Activated naive CD4-positive, alpha-beta T cell treated with anti-CD3 and anti-CD28 coated beads, Interleukin-2, amount 50 U/mL, for 16 hours (primary cell): ENCODE measurements at places on chromosomes 11 and 22.

DNA sequence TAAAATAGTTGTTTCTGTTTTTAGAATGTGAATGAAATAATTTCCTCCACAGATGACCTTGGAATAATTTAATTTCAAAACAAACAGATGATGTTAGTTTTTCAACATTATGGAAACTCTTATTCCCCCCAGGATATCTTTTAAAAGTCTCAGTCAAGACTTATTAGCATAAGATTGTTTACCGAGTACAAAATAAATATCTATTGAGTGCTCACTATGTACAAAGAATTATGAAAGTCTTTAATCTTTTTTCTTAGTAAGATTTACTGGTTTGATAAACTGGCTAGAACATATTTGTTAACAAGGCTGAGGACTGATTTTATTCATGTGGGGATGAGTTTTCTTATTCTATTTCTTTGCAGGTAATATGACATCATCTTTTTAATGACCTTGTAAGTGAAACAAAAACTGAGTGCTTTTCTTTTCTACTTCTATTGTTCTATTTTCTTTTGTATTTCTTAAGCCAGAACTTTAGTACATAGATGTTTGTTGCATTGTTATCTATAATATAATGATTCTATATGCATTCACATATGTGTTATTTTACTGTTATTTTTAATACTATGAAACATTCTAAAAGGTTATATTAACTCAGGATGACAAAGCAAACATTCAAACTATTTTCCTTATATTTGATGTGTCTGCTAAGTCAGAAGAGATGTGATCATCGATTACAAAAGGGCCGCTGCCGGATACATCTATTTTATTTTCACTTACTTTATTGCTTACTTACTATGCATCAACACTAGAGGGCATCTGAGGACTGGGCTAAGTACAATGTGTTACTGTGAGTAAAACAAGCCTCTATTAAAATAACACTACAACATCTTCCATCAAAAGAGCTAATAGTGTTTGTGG is 111.0 kb upstream of the ARHGAP42 start:
- no peak for DNase-seq

GRCh38 chr22:33192156-33192555 is 134.0 kb upstream of the SYN3 start:
- no peak for DNase-seq

DNA sequence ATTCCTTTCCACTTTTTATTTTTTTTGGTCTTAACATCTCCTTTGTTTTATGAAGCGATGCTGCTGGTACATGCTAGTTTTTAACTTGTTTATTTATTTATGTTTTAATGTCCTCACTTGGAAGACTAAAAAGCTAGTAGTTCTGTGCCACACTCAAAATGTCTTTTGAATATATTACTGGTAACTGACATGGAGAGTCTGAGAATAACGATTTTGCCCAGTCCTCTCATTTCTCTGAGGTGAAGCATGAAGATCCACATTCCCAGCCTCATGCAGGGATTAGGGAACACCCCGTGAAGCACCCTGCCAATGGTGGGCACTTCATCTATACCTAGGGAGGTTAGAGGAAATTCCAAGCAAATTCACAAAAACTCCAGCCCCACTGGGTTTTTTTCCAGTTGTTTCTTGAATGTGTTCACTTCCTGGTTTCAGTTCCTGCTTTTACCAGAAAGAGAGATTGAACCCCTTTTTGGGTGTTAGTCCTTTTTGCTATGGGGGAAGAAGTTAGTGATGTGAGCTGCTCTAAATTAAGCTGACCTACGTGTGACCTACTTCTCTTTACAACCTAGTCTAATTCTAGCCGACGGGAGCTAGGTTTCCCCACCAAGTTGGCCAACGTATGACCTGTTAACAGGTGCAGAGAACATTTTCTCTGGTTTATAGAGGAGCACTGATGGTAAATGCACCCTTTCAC is 106.1 kb downstream of the SLC1A2 start:
- DNase-seq = no peak

DNA sequence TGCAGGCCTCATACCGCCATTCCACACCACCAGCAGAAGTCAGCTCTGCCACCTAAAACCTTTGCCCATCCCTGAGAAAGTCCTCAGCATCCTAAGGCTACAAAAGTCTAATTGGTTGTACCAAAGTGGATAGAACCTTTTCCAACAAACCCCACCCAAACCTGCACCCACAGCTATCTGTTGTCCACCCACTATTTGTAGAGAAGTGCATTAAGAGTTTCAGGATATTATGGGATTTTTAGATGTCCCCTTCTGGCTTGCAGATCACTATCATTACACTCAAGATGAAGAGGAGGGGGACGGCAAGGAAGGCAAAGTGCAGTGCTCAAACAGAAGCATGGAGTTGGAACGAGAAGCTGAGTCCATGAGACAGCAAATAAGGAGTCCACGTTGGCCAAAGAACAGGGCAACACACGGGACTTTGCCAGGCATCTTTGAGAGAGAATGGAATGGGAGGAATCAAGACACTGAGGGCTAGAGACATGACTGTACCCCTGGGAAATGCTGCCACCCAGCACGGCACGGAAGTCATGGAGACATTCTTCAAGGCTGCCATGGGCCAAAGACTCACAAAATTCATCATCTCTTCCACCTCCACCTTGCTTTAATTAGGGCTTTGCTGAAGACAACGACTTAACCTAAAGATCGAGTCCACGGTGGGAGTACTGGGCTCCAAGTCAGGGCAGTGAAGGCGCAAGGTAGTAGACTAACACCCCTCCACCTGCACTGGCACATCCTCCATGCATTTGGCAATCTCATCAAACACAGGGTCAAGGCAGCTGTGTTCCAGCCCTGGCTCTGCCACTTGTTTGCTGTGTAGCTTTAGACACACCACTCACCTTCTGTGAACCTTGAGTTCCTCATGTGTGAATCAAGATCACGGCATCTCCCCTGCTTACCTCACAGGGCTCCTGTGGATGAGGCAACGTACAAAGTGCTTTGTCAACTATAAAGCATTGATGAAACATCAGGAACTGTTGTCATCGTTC is 112.9 kb upstream of the TMEM45B start:
- DNase-seq = no peak
